IPS DF 6.9 (cell line): ENCODE measurements at places on chromosomes 12 and 14.

GRCh38 chr12:30814295-30814655, 59.5 kb upstream of the CAPRIN2 start:
- DNase-seq: no peak

GRCh38 chr12:57772429-57773322, at the start of gene EEF1AKMT3:
Gene EEF1AKMT3 (plus strand): TSS chr12:57772614. CDS start chr12:57772725, 111 bp downstream.
- DNase-seq: no peak

- DNase-seq: no peak
Measured at GRCh38 chr12:32139064-32139421, 32.4 kb downstream of the BICD1 start.

DNA sequence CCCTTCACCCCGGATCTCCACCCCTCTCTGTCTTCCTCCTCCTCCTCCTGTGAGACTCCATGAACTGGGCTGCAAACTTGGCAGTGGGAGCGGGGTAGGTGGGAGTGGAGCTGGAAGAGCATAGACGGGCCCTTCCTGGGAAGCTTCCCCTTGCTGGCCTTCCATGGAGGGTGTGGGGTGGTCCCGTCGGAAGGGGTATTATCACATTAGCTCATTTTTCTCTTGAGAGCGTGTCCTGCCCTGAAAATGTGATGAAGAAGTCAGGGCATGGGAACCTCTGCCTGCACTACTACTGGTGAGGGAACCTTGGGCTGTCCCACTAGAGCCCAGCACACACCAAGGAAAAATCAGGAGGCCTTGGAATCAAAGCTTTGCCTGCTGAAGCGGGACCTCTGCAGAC, 66.5 kb downstream of the CACNA1C start:
- DNase-seq: no peak

GRCh38 chr14:62800577-62800976, 244.7 kb downstream of the KCNH5 start:
- DNase-seq: no peak

- no peak for DNase-seq
Measured at GRCh38 chr12:6752167-6752920, 597 bp downstream of the MLF2 start.

- DNase-seq: no peak
Measured at GRCh38 chr14:94611179-94611578, 1.0 kb upstream of the SERPINA3 start.

DNA sequence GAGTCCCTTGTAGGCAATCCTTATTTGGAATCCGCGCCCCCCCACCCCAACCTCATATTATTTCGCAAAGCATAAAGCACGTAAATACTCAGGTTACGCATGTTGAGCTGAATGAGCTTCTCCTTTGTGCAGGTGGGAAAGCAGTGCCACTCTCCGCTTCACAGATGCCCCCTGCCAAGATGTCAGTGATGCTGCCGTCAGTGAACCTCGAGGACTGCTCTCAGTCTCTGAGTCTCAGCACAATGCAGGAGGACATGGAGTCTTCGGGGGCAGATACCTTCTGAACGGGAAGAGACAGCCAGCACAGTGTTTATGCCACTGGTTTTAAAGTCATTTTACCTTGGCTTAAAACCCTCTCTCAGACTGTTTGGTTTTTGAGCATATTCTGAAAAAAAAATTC, 90.1 kb upstream of the DACT1 start:
- DNase-seq: no peak

DNA sequence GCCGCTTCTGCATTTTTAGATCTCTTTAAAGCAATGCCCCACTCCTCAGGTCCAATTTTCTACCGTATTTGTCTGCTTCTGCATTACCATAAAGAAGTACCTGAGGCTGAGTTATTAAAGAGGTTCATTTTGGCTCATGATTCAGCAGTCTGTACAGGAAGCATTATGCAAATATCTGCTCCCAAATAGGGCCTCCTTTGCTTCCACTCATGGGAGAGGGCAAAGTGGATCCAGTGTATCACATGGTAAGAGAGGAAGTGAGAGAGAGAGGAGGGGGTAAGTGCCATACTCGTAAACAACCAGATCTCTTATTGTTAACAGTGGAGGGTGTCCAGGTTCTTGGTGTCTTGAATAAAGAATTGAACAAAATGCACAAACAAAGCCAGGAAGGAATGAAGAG, 316.1 kb upstream of the SEL1L start:
- no peak for DNase-seq

- DNase-seq: no peak
Measured at GRCh38 chr14:61476754-61477410, 155.5 kb downstream of the PRKCH start.

DNA sequence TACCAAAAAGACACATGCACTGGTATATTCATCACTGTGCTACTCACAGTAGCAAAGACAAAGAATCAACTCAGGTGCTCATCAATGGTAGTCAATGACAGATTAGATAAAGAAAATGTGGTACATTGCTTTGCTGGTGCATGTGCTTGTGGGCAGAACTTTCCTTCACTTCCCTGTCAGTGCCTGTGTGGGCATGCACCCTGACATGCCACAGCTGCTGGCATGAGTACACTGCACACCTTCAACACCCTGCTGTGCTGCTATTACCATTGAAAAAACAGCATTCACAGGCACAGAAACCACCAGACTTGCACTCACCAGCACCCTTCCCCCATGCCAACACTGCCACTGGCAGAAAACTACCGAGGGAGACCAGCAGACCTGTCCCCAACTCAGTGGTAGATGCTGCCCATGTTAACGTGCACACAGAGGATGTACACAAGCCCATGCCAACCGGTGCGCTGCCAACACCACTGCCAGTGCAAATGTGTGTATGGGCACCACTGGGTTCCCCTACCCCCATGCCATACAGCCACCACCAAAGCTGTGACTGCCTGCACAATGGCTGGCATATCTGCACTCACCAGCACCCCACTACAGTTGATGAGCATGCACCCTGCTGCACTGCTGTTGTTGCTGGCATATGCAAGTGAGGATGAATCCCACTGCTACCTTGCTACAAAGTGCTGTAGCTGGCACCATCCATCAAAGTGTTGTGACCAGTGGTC, 57.4 kb downstream of the APOBEC1 start:
- no peak for DNase-seq

GRCh38 chr14:58477653-58478052, 50.1 kb downstream of the KIAA0586 start:
- DNase-seq: no peak

GRCh38 chr12:10400829-10401228, 8.7 kb downstream of the KLRC4 start:
- DNase-seq: no peak

DNA sequence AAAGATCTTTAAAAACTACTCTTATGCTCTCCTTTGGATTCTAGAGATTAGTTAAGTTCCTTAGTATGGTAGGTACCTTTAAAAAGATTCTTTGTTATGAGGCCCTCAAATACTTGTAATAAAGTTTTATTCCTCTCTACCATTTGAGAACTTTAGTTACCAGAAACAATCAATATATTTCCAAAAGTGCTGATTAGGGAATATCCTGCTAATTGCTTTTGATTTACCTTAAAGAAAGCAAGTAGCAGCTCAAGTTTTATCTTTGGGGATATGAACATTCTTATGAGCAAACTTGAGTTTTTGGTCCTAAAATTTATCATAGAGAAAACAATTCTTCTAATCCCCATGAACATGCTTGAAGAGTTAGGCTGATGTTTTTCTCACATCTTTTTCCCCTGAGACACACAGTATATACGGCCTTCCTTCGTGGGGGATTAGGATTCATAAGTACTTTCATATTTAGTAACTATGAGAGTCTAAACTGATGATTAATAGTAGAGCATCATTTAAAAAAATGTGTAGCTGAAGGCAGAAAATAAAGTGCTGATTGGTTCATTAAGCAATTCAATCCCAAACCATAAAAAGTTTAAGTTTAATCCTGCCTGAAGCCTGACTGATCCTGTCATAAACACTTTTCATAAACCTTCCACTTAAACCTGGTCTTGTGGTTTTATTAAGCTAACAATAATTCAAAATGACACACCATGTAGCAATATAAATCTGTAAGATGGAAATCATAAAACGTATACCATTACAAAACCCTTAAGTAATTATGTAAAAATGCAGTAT, 380.5 kb upstream of the FBXO33 start:
- no peak for DNase-seq

DNA sequence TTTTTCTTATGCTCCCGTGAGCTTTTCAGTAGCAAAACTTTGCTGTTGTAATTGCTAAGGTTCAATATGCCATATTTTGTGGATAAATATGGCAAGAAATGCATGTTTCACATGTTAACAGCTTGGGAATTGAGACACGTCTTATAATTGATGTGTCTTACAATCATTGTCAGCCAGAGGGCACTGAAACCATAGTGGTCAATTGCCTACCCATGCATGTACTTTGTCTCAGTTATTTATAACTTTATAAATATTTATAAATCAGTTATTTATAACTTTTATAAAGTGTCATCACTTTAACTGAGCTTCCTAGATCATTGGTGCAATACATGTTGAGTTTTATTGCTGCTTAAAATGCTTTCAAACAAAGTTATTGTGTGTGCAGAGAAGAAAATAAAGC, 82.0 kb downstream of the CATSPERB start:
- no peak for DNase-seq

GRCh38 chr12:69712826-69713225, 13.7 kb upstream of the BEST3 start:
- no peak for DNase-seq

- no peak for DNase-seq
Measured at GRCh38 chr12:27620121-27620520, 76.1 kb upstream of the REP15 start.

- no peak for DNase-seq
Measured at GRCh38 chr14:69358233-69358963, 39.7 kb downstream of the ERH start.

- no peak for DNase-seq
Measured at GRCh38 chr12:3035815-3036702, 41.1 kb upstream of the TSPAN9 start.

DNA sequence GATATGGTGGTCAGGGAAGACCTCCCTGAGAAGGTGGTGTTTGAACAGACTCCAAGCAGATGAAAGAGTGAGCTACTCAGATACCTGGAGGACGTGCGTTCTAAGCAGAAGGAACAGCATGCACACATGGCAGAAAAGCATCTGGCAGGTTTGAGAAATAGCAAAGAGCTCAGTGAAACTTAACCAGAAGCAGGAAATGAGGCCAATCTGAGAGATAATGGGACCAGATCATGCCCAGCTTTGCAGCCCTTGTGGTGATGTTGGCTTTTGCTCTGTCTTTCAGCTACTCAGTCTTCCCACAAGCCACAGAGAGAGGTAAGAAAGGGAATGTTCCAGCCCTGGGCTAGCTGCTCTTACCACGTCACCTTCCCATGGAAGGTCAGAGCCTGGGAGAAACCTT, 176.3 kb upstream of the GSC start:
- DNase-seq: no peak
